Stimulated activated CD8-positive, alpha-beta memory T cell treated with anti-CD3 and anti-CD28 coated beads, Interleukin-7, amount 100 ng/mL, for 48 hours (primary cell): ENCODE measurements at places on chromosomes 2 and 18.

DNA sequence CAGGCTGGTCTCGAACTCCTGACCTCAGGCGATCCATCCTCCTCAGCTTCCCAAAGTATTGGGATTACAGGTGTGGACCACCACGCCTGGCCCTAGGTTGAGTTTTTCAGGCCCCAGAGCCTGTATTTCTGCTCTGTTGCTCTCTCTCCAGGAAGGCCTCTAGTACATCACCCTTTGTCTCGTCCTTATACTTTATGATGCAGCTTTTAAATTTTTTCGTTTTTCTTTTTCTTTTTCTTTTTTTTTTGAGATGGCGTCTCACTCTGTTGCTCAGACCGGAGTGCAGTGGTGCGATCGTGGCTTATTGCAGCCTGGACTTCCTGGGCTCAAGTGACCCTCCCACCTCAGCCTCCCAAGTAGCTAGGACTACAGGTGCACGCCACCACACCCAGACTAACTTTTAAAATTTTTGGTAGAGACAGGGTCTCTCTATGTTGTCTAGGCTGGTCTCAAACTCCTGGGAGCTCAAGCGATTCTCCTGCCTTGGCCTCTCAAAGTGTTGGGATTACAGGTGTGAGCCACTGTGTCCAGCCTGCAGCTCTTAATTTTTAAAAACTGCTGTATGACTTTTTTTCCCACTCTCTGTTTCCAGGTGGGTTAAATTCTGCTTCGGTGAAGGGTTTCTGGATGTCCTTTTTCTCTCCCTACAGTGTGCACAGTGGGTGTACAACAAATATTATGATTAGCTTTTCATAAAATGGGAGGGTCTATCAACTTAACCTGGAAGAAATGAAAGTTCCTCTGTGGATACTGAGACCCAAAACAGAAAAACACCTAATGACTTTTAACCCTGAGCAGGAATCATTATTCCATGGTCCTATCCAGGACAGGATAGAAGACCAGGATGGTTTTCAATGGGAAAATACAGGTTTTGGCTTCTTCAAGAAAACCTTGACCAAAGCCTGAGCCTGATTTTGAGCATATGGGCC is 47.9 kb downstream of the DDX1 start:
- DNase-seq: no peak

- DNase-seq: no peak
Measured at GRCh38 chr2:168216351-168217005, 30.9 kb downstream of the STK39 start.

- DNase-seq: no peak
Measured at GRCh38 chr2:57981083-57981768, 65.4 kb upstream of the VRK2 start.

DNA sequence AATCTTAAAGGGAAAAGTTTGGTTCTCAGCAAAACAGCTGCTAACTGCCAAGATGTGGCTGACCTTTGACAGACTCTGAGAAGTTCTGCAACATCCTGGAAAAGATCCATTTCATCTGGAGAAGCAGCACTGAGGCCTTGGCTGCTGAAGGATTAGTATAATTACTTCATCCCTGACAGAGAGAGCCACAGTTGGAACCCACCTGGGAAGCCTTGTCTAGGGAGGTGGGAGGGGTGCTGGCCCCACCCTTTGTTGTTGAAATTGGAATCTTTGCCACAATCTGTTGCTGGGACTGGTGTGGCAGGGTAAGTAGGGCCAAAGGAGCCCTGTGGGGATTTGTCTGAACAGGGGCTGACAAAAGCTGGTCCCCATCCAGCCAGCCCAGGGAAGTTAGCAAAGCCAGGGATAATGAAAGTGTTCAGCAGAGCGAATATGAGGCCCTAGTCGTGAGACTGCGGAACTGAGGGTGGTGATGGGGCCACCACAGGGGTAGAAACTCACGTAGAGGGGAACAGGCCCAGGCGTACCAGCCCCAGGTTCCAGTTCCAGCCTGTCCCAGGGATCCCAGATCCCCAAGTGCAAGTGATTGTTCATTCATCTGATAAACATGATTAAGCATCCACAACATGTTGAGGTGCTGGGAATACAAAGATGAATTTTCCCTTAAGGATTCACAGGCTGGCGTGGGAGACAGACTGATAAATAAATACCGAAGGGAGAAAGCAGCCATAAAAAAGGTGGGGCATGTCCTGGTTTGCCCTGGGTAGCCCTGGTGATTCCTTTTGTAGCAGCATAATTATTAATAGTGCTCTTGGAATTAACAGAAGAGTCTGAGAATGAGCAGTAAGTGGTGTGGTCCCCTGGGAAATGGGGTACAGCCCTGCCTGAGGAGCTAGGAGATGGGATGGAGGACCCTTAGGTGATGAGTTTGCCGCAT is 60.0 kb downstream of the MYO1B start:
- DNase-seq: no peak

GRCh38 chr2:105999211-105999989 is 194.7 kb downstream of the UXS1 start:
- DNase-seq: no peak

- DNase-seq: no peak
Measured at GRCh38 chr18:32328379-32328778, 138.5 kb downstream of the MEP1B start.

- no peak for DNase-seq
Measured at GRCh38 chr2:73034661-73035375, 36.7 kb downstream of the SFXN5 start.

GRCh38 chr2:189798312-189799029 is 14.2 kb downstream of the PMS1 start:
- DNase-seq: no peak

GRCh38 chr2:165876269-165876668 is 77.3 kb downstream of the TTC21B start:
- no peak for DNase-seq

DNA sequence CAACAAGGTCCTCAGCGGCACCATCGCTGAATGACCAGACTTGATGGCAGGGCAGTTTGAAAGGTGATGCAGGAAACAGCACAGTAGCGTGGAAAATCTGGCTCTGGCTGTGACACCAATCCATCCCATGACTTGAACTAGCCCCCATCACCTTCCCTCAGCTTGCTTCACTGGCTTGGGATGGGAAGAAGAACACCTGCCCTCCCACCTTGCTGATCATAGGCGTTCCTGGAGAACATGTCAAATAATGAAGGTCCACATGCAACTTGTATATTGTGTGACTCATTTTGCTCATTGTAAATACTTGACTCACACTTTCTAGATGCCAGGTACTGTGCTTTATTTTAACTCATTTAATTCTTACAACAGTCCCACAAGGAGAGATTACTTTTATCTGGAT is 292.4 kb upstream of the SPRED2 start:
- no peak for DNase-seq

DNA sequence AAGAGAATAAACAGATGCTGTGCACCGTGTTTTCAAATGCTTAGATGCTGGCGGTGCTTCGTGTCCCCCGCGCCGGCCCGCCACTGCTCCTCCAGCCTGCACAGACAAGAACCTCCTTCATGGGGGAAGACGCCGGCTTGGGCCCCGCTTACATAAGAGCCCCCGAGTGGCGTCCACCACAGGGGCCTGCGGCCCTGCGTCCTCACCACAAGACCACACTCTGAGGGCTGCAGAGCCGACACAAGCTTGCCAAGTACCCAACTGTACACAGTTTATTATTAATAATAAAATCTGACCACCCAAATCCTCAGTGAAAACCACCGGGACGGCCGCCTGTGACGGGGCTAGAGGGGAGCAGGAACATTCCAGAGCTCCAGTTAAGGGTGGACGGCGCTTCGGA is 232.2 kb downstream of the HDAC4 start:
- no peak for DNase-seq

- DNase-seq: no peak
Measured at GRCh38 chr2:159186462-159186861, 100.0 kb downstream of the WDSUB1 start.

DNA sequence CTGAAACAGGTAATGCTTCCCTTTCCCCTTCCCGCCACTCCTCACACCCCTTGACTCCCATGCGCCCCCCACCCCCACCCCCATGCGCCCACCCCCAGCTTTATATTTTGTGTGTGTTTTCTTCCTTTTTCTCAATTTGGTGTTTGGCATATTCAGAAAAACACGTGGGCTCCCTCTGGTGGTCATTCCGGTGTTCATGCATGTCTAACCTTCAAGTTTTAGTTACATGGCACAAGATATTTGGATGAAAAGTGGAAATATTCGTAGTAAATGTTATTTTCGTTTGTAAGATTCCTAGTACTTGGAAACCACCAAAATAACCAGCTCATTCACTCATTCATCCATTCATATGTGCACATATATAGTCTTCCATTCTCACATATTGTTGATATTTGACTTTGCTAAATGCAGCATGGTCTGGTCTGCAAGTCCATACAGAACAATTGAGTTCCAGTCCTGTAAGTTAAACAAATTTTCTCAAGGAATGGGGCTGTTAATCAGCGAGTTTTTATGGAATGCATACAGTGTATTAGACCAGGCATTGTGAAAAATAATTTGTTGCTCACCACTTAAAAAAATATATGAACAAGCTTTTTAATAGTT is 143.6 kb upstream of the MAP3K20 start:
- peak; percentile 34 for DNase-seq

- DNase-seq: no peak
Measured at GRCh38 chr2:100451734-100452133, 18.5 kb upstream of the NMS start.

GRCh38 chr2:240139666-240140393 is 628 bp downstream of the OTOS start:
- DNase-seq: no peak

DNA sequence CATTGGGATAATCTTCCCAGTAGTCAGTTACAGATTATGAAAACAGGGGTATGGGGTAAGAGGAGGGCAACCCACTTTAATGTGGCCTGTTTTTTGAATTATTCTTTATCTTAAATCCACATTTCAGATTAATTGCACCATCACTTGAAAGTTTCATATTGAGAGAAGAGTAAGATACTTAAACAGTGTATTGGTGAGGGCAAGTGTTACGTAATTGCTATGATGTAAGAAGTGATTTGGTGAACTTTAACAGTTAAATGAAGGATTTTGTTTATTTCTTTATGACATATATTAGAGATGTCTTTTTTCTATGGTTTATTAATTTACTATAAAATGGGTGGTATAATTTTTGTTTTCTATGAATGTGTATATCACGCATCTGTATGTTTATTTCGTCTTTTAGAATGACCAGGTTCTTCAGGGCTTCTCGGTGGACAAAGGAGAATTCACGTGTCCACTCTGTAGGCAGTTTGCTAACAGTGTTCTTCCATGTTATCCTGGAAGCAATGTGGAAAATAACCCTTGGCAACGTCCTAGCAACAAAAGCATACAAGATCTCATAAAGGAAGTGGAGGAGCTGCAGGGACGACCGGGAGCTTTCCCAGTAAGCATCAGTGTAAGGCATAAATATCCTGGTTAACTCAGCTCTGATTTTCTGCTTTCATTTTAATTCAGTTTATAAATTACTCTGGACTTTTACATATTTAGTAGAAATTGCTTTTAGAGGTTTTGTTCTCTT is 171.2 kb upstream of the MYO3B start:
- DNase-seq: no peak

DNA sequence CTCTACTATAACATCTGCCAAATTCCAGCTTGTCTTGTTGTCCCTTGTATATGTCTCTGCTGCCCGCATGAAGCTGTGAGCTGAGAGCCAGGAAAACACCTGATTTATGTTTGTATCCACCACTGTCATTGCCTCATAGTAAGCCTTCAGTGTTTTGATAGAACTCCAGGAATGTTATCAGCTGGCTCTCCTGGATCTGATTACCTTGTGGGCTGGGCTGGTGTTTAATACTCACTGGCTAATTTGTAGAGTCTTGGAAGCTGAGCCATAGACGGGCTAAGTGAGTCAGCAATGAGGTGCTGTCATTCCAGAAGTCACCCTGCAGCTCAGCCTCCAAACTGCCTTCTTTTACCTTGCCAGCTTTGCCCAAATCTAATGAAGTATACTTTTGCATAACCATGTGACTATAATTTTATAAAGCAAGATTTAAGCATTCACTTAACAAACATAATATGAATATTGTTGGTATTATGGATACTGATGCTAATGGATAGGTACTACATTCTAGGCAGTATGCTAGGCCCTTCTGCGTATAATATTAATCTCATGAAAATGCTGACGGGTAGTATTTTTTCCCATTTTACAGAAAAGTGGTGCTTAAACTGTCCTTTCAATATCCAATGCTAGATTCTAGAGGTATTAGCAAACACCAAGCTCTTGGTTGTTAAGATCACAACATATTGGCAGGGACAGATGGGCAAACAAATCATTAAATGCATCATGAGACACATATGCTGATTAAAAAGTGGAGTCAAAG is 62.7 kb upstream of the GATA6 start:
- no peak for DNase-seq

GRCh38 chr2:8605351-8606065 is 76.3 kb upstream of the ID2 start:
- DNase-seq: no peak

- DNase-seq: no peak
Measured at GRCh38 chr18:44626807-44627206, 53.9 kb upstream of the SETBP1 start.

DNA sequence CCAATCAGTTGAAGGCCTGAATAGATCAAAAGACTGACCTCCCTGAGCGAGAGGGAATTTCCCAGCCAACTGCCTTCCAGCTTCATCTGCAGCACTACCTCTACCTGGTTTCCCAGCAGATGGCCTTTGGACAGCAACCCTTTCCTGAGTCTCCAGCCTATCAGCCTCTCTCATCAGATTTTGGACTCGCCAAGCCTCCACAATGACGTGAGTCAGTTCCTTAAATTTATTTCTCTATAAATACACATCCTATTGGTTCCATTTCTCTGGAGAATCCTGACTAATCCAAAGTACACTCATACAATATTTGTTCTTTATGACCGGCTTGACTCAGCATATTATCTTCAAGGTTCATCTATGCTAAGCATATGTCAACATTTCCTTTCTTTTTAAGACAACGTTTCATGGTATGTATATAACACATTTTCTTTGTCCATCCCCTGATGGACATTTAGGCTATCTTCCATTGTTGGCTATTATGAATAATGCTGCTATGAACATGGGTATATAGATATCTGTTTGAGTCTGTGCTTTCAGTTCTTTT is 294.6 kb downstream of the LRATD1 start:
- DNase-seq: no peak

- DNase-seq: no peak
Measured at GRCh38 chr2:107511970-107512789, 314.5 kb upstream of the RGPD4 start.
